ENCODE measurements at places on chromosomes 6 and 20.

- no peak for DNase-seq
These were observed 1.2 kb upstream of the SYNJ2 start for GRCh38 chr6:157980288-157981131.

DNA sequence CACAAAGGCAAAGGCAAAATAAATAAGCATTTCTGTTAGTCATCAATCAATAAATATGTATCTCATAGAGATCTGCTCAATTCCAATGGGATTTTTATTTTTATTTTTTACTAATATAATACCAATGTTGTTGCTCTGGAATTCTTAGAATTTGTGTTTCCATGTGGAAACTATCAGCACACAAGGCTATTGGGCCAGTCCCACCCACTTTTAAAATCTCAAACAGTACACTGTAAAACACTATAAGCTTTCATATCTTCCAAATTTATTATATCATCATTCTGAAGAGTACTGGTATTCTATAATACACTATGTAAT is 563.8 kb upstream of the MARCKS start:
- no peak for DNase-seq

GRCh38 chr6:94289131-94289530 is 869.8 kb upstream of the EPHA7 start:
- no peak for DNase-seq

GRCh38 chr20:25467441-25467840 is 60.0 kb downstream of the GINS1 start:
- no peak for DNase-seq

GRCh38 chr6:54428431-54428830 is 120.2 kb downstream of the TINAG start:
- DNase-seq, result no peak

DNA sequence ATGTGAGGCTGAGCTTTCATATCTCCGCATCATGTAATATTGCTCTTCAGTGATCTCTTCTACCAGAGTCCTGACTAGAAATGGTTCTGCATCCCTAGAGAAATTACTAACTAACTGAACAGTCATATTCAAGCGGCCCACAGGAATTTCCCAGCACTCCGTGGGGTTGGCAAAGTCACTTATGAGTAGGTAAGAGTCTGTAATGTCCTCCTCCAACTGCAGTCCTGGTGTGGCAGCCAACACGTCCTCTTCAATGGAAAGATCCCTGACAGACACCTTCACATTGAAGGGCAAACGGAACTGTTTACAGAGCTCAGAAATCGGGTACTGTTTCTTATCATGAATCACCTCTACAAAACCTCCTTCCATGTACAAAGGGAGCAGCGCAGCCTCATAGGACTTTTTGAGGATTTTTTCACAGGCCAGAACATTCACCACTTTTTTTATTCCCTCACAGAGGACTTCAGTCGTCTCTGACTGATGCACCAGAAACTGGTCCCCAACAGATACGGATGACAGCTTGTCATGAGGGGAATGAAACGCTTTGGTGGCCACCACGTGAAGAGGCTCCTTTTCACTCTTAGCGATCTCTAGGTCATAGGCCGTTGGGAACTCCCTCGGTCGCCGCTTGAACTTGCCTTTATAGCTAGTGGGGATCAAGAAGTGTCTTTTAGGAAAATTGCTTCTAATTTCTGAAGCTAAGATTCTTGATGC is 87.7 kb downstream of the THEMIS start:
- no peak for DNase-seq

DNA sequence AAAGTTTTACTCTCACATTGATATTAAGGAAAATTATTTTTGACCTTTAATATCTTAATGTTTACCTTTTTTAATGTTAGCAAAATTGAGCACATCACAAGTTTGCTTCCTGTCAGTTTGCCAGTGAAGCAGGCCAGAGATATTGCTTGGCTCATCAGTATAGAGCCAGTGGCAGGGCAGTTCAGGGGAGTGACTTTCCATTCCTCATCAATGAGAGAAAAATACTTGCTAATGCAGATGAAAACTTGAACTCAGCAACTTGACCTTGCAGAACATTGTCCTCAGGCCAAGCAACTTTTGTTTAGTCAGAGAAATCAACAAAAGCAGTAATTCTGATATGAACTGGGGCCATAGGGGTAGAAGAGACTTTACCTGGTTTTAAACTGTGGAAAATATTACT is 6.9 kb downstream of the TAB2 start:
- DNase-seq, result no peak

DNA sequence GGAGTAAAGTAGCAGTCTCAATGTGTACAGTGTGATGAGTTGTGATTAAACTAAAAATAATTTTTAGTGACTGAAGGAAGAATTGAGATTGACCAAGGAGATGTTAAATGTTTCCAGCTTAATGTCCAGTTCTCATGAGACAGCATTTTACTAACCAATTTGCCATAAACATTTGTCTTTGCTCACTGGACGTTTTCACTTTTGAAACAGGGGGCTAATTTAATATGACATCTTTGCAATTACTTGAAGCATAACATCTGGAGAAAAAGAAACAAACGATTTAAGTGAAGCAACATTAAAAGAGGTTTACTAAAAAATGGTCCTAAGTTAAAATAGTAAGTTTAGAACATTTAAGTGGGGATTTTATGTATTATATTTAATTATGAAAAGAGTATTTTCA is 443.8 kb downstream of the BCKDHB start:
- DNase-seq, result no peak

GRCh38 chr6:35573495-35574110 is 60.9 kb upstream of the TULP1 start:
- DNase-seq, result no peak

DNA sequence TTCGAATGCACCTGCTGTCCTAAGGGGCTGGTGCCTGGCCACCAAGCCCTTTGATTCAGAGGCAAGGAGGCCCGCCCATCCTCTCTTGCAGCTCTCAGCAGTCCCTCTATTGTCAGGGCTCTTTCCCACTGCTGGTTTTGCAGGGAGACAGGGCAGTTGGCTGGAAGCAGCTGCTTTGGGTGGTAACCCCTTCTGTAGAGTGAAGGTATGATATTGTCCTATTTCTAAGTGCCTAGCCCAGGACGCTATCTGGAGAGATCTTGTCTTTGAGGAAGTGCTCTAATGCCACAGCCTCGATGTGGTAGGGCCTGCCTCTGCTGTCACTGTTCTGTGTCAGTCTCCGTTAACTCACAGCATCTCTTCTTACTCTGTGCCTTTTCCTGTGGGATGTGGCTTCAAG is 5.6 kb downstream of the PLCG1 start:
- DNase-seq, result no peak

DNA sequence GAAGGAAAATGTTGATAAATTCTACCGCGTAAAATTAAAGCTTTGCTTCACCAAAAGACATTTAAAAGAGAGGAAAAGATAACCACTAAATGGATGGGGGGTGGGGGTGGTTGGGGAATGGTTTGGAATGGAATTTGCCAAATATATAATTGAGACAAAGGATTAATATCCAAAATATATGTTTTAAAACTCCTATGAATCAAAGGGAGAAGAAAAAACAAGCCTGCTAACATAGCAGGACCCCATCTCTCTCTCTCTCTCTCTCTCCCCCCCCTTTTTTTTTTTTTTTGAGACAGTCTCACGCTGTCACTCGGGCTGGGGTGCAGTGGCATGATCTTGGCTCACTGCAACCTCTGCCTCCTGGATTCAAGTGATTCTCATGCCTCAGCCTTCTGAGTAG is 13.4 kb upstream of the NR2E1 start:
- no peak for DNase-seq

DNA sequence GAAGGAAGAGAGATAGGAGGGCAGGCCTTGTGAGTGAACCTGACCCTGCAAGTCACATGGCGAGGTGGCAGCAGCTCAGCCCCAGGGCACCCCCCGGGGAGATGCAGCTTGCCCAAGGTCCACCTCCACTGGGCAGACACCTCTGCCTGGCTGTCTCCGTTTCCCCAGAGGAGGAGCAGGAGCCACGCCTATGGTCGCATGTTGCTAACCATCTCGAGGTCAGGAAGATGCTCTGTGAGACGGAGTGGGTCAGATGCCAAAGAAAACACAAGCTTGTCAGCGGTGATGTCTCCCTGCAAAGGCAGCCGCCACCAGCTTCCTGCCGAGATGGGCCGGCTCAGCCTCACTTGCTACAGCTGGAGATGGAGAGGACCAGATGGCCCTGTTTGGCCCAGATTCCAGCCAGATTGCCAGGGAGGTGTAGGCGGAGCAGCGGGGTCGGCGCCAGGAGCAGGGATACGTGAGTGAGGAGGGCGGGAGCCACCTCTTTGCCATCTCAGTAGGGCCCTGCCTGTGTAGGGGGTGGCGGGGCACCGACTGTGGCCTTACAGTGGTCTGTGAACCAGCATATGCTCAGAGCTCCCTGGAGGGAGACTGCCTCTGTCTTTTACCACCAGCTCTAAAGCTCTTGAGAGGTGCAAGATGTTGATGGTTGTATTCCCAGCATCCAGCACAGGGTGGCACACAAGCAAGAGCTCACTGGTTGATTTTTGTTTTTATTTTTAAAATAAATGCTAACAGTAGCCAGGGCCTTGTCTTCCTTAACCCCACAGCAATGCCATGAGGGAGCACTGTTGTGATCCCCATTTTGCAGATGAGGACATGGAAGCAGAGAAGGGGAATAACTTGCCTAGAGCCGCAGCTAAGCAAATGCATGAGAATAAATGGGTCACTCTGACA is 42.9 kb upstream of the FAM83D start:
- no peak for DNase-seq

DNA sequence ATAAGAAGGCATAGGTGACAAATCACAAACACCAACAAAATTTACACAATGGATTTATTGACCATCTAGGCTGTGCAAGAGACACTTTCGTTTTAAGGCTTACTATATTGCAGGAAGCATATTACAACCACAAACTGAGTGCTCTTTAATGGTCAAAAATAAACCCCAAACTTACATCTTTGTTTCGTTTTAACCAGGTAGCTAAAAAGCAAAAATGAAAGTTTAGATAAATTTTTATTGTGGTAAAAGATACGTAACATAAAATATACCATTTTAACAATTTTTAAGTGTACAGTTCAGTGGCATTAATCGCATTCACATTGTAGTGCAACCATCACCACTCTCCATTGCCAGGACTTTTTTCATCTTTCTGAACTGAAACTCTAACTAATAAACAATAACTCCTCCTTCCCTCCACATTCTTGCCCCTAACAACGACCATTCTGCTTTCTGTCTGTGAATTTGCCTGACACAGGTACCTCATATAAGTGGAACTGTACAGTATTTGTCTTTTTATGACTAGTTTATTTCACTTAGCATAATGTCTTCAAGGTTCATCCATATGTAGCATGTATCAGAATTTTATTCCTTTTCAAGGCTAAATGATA is 32.3 kb upstream of the DUSP22 start:
- no peak for DNase-seq

GRCh38 chr6:155528335-155528734 is 72.7 kb upstream of the NOX3 start:
- no peak for DNase-seq

GRCh38 chr6:125932451-125932795 is 24.1 kb upstream of the HINT3 start:
- DNase-seq, result no peak

GRCh38 chr20:54097236-54097529 is 26.8 kb upstream of the BCAS1 start:
- no peak for DNase-seq

- DNase-seq, result no peak
These were observed 2.4 kb downstream of the TCF21 start for GRCh38 chr6:133891149-133891926.

DNA sequence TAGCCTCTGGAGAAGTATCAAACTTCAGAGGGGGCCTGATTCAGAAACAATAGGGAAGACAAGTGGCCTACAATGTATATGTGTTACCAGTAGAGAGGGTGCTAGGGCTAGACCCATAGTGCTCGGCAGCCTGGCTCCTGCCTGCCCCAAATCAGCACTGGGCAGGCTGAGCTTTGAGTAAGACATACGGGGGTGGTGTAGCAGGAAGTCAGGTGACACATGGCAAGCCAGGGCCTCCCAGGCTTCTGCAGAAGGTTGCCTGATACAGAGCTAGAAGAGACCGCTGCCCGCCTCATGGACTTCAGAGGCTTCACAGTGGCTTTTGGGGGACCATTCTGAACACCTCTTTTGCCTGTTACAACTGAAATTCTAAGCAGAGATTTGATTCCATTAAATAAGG is 43.4 kb downstream of the RALY start:
- no peak for DNase-seq

GRCh38 chr6:156348424-156348823 is 428.8 kb upstream of the ARID1B start:
- no peak for DNase-seq

GRCh38 chr6:147624946-147625515 is 116.5 kb downstream of the SAMD5 start:
- no peak for DNase-seq

GRCh38 chr6:104956731-104957294 is at the start of gene LIN28B:
Gene LIN28B, plus strand, starts transcription at chr6:104957107. Its CDS starts 144 bp downstream, at chr6:104957251.
- no peak for DNase-seq

- no peak for DNase-seq
These were observed 25.0 kb downstream of the POLR1C start for GRCh38 chr6:43541774-43542471.

GRCh38 chr20:58718121-58718563 is 25.5 kb downstream of the NPEPL1 start:
- no peak for DNase-seq

DNA sequence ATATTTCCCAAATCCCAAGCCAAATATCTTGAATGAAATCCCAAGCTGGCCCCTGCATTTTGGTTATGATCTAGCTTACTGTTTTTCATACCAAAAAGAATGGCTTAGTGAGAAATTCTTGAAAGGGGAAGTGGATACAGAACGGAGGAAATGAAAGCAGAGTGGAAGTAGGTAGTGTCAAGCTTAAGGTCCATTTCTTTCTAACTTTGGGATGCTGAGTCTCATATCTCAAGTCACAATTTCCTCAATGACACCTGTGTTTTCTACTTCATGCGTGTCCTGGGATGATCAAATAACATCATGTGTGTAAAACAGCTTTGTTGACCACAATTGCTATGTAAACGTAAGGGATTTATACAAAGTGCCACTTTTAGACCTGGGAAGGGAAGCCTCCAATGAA is 238.8 kb upstream of the SLC35B3 start:
- DNase-seq, result no peak

DNA sequence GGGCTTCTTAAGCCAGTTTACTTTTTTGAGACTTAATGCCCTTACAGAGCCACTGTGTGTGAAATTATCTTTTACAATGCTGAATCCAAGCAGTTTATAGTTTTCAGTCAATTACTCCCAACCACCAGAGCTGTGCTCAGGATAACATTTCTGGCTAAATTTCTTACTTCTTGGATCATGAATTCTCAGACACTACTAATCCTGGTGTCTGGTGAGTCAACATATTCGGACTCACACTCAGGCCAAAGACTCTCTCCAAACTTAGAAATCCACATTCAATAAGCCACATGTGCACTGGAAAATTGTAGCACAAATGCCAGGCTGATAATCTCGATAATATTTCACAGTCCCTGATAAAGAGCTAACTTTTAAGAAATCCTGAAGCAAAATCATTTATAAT is 49.0 kb downstream of the PTPRT start:
- no peak for DNase-seq

Data from epithelial cell of prostate (primary cell).